ENCODE measurements at places on chromosomes 3 and 15. TPM values are rescaled to one million over a fixed set of nuclear protein-coding genes. Genes with fewer than 3 reads are reported as not detected.
A peak's percentile ranks its signal among the peaks of the same experiment; 100 is the strongest.

- H3K4me1 ChIP-seq: peaks cover 42% of the 10 kb centered on the region
- no peak overlapping the region for H3K4me3 ChIP-seq
- H3K27ac ChIP-seq: no peak overlapping the region
- H3K27me3 ChIP-seq: no peaks in the 10 kb centered on the region
Observed at GRCh38 chr3:150748684-150749047, 14.3 kb downstream of the SIAH2 start.

- no peak for DNase-seq
- no peaks in the 10 kb centered on the region for H3K36me3 ChIP-seq
- H3K27me3 ChIP-seq: no peaks in the 10 kb centered on the region
- no peak overlapping the region for H3K4me3 ChIP-seq
- peaks cover 14% of the 10 kb centered on the region for H3K4me1 ChIP-seq
Observed at GRCh38 chr15:83200589-83200988, 7.0 kb downstream of the HDGFL3 start.

The SLCO2A1 gene
- total RNA-seq: not detected

The ZNF860 gene
- total RNA-seq: 7.9 TPM

GRCh38 chr3:24101676-24102168 lies 156.6 kb downstream of the NR1D2 start:
- H3K27me3 ChIP-seq: no peaks in the 10 kb centered on the region
- DNase-seq: peak; percentile 50
- H3K4me3 ChIP-seq: no peak overlapping the region
- no peak overlapping the region for H3K27ac ChIP-seq
- H3K36me3 ChIP-seq: no peaks in the 10 kb centered on the region

DNA sequence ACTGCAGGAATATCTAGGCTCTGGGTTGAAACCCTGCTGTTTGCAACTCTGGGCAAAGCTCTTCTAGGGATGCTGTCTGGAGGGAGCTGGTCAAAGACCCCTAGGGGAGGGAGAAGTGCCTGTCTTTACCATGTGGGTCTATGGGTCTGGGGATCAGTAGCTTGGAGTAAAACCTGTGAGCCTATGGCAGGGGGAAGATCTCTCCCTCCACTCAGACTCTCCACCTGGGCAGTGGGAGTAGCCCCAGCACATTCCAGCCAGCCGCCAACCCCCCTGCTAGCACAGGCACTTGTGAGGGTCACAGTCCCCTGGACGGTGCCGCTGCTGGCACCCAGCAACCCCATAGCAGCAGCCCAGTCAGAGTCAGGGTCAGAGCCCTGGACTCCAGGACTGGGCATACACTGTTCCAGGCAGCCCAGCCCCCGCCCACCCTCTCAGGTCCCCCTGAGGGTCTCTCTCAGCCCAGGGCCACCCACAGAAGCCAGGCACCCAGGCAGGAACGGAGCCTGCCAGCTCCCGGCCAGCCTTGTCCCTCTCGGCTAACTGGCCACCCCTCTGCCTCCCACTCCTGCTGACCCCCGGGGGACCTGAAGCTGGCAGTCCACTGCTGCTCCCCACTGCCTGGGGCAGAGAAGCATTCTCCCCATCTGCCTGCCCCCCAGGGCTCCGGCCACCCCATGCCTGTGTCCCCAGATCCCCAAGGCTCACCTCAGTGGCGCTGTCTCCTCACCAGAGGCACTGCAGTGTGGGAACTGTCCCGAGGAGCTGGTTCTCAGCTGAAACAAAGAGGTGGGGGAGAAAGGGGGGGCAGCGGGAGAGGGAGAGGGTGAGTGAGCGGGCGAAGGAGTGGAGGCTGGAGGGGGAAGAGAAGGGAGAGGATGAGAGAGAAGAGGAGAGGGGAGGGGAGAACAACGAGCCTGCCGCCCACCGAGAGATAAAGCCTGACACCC lies 10.8 kb downstream of the GLYCTK start:
- H3K4me1 ChIP-seq: peaks cover 4% of the 10 kb centered on the region
- H3K36me3 ChIP-seq: no peaks in the 10 kb centered on the region
- no peak for DNase-seq
- H3K27ac ChIP-seq: no peak overlapping the region
- H3K4me3 ChIP-seq: no peak overlapping the region

- H3K27ac ChIP-seq: no peak overlapping the region
- no peak overlapping the region for H3K4me3 ChIP-seq
- DNase-seq: no peak
- H3K36me3 ChIP-seq: no peaks in the 10 kb centered on the region
- peaks cover 13% of the 10 kb centered on the region for H3K4me1 ChIP-seq
Observed at GRCh38 chr15:45156744-45157455, 27.1 kb downstream of the DUOX1 start.

- H3K4me1 ChIP-seq: no peaks in the 10 kb centered on the region
- no peaks in the 10 kb centered on the region for H3K27me3 ChIP-seq
- H3K36me3 ChIP-seq: no peaks in the 10 kb centered on the region
Observed at GRCh38 chr3:124676236-124676635, 54.0 kb upstream of the UMPS start.

- H3K4me3 ChIP-seq: no peak overlapping the region
- H3K36me3 ChIP-seq: no peaks in the 10 kb centered on the region
- H3K27me3 ChIP-seq: no peaks in the 10 kb centered on the region
- no peak for DNase-seq
Observed at GRCh38 chr3:188099907-188100306, 54.0 kb upstream of the LPP start.

Data from PC-3 (cell line).